Cardiac fibroblast (primary cell): ENCODE measurements at places on chromosomes 16 and 17.

DNA sequence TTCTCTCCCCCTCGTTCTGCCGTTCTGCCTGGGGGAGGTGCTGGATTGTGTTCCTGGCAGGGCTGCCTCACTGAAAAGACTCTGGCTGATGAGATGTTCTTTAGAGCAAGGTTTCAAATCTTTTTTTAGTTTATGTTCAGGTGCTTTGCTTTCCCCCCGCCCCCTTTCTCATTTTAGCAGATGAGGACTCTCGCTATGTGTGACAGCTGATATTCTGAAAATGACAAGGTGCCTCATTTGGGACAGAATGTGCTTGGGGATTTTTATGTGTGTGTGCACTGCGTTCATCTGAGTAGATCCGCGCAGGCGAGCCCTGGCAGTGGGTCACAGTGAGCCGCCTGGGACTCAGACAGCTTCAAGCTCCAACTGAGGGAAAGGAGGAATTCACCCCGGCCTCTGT lies 205.9 kb downstream of the HS3ST4 start:
- DNase-seq = no peak

DNA sequence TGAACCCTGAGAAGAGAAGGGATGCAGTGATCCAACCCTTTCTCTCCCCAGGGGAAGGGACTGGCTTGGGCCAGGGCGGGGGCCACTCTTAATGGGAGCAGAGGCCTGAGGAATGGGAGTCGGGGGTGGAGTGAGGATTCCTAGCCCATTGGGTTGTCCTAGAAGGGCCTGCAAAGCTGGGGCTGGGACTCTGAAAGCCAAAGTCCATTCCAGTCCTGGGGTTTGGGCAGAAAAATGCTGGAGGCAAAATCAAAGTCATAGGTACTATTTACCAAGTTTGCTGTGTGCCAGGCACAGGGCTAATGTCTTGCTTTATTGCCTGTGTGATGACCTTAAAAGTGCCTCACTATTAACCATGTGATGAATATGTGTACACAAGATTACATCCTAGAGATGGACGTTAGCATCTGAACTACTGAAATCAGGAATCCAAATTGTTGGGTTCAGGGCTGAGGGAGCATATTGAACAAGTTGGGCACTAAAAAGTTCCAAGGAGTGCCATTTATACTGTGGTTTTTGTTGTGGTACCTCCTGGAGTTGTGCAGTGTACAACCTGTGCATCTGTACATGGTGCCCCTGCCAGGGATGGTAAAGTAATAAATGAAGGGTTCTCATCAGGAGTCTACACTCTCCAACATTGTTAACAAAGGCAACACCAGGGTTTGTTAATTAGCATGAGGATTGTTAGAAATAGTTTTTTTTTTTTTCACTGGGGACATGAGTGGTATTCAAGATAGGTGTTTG lies 84.4 kb upstream of the NKD1 start:
- no peak for DNase-seq

- DNase-seq = no peak
These were observed 67.8 kb upstream of the GSE1 start for GRCh38 chr16:85545227-85545818.

DNA sequence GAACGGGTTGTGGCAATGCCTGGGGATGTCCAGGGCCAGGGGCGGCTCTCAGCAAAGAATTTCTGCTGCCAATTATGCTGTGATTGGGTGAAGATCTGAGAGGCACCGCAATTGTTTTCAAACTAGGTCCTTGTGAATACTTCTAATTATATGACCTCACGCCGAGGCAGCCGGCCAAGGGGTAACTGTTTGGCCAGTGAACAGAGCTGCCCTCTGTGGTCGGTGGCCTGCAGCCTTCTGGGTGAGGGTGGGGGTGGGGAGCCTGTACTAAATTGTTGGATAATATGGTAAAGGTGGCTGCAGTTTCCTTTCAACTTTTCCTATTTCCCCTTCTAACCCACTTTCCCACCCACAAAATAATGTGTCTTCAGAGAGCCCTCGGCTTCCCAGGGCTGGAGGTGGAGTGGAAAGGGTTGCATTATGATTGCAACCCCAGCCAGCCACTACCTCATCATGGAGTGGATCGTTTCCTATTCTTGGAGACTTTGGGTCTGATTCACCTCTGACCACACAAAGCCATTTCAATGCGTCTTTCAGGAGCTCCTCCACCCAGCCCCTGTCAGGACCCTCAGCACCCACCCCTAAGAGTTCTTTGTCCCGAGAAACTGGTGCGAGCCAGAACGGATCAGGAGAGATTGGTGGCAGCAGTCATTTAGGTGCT lies 2.0 kb upstream of the DNAI2 start:
- peak; percentile 27 for DNase-seq

GRCh38 chr17:19510903-19511302 lies 22.8 kb upstream of the SLC47A1 start:
- DNase-seq = no peak

DNA sequence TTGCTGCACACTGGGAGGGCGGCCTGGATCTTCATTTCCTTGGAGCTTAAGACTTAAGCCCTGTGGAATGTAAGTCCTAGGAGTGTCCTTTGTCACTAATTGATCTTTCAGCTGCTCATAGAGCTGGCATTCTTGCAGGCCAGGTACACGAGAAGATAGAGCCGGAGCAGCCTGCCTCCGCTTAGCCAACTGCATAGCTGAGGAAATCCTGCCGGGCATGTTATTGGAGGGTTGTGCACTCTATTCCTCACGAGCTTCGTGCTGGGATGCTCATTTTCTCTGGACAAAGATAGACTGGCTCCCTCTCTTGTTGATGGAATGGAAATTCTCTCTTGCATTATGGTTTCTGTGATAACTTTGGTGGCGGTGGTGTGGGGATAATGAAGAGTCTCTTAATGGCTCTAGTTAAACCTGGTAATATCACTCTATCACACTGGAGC lies 76.9 kb downstream of the RPA1 start:
- DNase-seq = peak; percentile 35

- DNase-seq = no peak
These were observed 499.4 kb upstream of the C16orf82 start for GRCh38 chr16:26567356-26567755.

- DNase-seq = no peak
These were observed 12.5 kb upstream of the CIBAR2 start for GRCh38 chr16:85124636-85125346.

DNA sequence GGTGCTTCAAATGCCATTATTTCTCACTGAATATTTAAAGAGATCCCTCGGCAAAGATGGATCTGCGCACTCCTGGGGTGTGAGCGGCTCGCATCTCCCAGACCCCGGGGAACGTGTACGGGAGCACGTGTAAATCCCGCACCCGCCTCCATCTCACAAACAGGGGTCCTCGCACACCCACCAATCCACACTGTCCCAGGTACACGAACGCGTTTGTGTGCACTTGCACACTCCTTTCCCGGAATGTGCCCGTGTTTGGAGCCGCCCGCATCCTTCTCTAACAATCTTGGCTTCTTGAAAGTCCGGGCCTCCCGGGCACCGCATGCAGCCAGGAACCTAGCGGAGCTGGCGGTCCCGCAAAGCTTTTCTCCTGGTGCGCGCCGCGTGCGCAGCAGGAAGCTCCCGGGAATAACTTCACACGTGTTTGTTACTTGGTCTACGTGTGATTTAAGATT lies 2.5 kb upstream of the SALL1 start:
- DNase-seq = no peak

DNA sequence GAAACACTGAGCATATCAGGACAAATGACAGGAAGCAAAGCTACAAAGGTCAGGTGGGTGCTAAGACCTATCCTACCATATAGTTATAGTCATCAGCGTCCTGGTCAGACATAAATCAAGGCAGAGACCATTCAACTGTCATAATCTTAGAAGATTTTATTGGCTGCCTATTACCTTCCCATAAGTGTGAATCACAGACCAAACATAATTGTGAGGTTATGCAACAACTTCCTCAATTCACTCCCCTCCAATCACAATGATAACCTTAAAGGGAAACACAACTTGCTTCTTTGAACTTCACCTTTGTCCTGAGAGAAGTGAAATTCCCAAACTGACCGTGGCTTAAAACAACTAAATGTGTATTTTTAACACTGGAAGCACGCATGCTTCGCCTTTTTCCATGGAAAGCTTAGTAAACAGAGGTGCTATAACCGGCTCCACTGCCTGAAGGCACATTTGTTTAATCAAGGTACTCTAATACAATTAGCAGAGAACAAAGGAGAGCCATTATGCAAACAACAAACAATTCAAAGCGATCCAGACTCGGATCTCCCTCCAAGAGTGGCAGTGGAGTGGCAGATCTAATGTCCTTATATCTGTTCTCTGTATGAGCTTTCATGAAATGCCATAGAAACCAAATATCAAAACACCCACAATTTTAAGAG lies 84.9 kb downstream of the TMEM114 start:
- no peak for DNase-seq

DNA sequence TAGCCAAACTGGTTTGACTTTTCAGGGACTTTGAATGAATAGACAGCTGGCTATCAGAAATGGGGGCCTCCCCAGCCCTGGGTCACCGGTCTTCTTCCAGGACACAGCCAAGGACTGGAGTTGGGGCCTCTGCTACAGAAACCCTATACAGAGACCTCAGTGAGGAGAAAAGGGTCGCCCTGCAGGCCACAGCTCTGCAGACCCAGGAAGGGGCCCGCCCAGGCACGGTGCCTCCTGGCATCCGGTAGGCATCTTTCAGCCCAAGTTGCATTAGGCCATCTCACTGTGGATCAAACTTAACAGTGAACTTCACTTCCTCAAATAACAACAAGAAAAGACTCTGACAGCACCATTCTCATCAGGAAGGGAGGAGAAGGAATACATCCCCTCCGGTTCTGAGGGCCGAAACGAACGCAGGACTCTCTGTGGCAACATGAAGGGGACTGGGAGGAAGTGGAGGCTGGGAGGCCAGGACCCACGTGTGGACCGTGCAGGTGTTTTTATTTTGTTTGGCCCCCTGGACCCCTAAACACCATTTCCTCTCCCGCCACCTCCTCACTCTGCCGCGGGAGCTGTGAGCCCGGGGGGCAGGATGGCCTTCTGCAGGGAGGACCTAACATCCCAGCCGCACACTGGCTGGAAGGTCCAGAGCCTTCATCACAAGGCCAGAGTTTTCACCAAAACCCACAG lies 7.2 kb downstream of the SLC38A10 start:
- DNase-seq = no peak

DNA sequence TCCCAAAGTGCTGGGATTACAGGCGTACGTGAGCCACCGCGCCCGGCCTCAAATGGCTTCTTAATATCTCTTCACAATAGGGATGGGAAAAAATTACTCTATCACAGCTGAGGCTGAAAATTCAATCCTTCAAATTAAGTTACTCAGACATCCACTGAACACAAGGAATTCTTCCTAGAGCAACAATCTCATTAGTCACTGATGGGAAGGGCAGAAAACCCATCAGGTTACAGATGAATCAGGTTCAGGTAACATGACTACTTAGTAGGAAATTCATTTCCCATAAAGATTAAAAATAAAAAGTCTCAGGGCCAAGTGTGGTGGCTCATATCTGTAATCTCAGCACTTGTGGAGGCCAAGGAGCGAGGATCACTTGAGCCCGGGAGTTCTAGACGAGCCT lies 42.5 kb upstream of the ABR start:
- no peak for DNase-seq

GRCh38 chr16:82633964-82634600 lies 7.3 kb downstream of the CDH13 start:
- DNase-seq = peak; percentile 57

DNA sequence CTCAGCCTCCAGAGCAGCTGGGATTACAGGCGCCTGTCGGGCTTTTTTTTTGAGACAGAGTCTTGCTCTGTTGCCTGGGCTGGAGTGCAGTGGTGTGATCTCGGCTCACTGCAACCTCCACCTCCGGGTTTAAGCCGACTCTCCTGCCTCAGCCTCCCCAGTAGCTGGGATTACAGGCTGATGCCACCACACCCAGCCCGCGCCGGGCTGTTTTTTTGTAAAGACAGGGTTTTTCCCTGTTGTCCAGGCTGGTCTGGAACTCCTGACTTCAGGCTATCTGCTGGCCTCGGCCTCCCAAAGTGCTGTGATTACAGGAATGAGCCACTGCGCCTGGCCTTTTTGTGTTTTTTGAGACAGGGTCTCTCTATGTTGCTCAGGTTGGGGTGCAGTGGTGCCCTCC lies 27.4 kb upstream of the SPNS3 start:
- DNase-seq = no peak

- DNase-seq = no peak
These were observed 747 bp upstream of the LHX1 start for GRCh38 chr17:36936455-36937000.

DNA sequence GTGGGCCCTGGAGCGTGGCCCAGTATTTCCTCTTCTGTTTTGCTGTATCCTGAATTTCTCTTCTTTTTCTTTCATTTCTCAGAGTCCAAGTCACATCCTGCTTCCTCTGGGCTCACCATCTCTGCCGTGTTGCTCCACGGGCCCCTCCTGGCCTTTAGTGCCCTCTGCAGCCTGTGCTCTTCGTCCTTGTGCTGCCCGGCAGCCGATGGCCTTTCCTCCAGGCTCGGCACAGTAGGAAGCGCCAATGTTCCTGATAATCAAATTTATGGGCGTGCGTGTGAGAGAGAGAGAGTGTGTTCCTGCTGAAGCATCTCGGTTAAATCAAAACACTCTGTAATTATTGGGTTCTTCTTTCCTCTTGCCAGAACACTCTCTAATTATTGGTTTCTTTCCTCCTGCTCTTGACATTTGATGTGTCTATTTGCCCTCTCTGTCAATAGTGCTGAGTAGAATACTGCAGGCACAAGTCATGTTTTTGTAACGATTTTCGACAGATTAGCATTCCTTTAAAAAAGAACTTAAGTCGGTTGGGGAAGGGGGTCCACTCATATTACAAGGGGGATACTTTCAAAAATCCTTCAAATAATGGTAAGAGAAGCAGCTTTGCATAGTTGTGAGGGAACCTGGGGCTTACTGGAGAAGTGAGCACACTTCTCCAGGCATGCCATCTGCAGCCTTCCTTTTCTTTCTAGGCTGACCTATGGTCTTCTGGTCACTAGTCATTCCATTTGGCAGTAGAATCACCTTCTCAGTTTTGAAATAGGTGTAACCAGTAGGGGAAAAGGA lies 126.6 kb downstream of the RPTOR start:
- DNase-seq = no peak

DNA sequence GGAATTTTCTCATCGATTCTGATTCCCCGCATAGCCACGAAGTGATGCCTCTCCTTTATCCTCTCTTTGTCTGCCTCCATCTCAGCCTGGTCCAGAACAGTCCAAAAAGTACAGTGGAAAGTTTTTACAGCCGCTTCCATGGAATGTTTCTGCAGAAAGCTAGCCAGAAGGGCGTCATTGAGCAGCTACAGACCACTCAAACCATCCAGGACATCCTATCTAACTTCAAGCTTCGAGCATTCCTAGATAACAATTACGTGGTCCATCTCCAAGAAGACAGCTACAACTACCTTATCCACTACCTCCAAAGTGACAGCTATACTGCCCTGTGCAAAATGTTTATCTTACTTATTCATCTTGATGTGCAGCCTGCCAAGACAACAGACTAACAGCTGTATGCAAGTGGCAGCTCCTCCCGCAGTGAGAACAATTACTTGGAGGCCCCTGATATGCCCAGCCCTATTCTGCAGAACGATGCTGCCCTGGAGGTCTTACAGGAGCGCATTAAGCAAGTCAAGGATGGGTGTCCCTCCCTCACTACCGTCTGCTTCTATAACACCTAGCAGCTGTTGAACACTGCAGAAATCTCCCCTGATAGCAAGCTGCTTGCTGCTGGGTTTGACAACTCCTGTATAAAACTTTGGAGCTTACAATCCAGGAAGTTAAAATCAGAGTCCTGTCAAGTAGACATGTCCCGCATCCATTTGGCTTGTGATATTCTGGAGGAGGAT lies 38.9 kb downstream of the SLFN12L start:
- no peak for DNase-seq

GRCh38 chr16:81369888-81370504 lies 55.2 kb downstream of the GAN start:
- no peak for DNase-seq

- no peak for DNase-seq
These were observed 607.5 kb downstream of the TOX3 start for GRCh38 chr16:51939378-51939871.

- DNase-seq = no peak
These were observed 28.4 kb upstream of the VWA3A start for GRCh38 chr16:22063888-22064467.
